ENCODE measurements at places on chromosomes 4 and X. TPM values are rescaled to one million over a fixed set of nuclear protein-coding genes. Genes with fewer than 3 reads are reported as not detected.

GRCh38 chr4:133186210-133186609, 37.1 kb downstream of the PCDH10 start:
- no peak for DNase-seq
- no peak overlapping the region for H3K4me3 ChIP-seq
- no peaks in the 10 kb centered on the region for H3K27me3 ChIP-seq
- H3K27ac ChIP-seq = peak overlapping the region; percentile 67

DNA sequence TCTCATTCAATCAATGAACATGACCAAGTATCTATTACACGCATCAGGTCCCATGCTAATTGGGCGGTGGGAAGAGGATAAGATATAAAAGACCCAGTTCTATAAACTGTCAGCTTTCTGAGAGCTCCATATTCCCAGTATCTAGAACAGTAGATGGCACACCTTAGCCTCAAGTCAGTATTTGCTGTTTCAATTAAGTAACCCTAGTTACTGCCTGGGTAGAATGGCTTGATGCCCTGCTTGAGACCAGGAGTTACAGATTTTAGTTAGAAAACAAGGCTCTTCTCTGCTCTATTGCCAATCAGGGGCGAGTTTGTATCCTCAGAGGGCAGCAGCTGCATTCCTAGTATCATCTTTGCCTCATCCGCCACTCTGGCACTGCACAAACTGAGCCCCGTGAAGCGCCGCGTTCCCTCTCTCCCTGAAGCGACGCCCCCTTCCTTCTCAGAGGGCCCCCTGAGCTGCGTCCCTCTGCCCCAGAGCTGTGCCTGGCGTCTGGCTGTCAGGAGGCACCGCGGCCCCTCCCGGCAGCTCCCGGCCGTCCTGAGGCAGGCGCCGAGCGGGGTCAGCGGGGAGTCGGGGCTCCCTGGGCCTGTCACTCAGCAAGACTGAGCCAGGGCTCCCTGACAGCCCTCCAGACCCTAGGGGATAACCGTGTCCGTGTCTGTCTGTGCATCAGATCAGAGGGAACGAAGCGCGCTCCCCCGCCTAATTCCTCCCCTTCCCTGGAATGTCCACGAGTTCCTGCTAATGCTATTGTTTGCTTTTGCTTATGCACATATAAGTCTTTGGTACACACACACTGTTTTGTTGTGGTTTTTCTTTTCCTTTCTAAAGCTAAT, 212.4 kb upstream of the TTC29 start:
- no peaks in the 10 kb centered on the region for H3K36me3 ChIP-seq
- H3K4me1 ChIP-seq = peaks cover 10% of the 10 kb centered on the region
- H3K27ac ChIP-seq = no peak overlapping the region
- H3K4me3 ChIP-seq = peak overlapping the region; percentile 73
- H3K27me3 ChIP-seq = no peaks in the 10 kb centered on the region
- no peak for DNase-seq

DNA sequence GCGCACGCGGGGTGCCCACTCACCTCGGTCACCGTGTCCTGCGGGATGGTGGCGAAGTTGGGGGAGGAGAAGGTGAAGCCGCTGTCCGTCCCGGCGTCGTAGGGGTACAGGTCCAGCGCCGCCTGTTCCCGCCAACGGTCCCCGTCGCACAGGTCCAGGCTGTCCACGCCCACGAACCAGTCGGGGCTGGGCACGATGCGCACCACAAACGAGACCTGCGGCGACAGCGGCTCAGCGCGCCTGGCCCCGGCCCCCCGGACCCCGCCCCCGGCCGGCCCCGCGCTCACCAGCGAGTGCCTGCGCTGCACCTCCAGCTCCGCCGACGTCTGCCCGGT, 1.4 kb downstream of the SPON2 start:
- no peaks in the 10 kb centered on the region for H3K36me3 ChIP-seq
- H3K4me1 ChIP-seq = peaks cover 7% of the 10 kb centered on the region
- H3K27me3 ChIP-seq = peaks cover 13% of the 10 kb centered on the region
- no peak for DNase-seq
- H3K27ac ChIP-seq = no peak overlapping the region

DNA sequence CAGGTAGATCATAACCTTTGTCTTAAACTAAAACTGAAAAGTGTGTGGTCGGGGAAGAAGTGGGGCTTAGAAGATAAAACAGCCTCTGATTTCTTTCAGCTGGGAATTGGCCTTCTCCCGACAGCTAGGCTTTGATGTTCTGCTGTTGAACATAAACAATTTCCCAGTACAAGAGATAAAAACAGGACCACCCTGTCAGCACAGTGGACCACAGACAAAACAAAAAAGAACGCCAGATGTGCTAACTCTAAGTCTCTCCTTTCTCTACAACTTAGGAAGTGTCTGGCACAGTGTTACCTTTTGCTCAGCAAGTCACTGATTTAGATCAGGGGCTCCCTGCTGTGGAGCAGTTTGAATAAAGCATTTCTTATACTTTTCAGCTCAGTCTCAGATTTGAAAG, 87.5 kb upstream of the UXT start:
- no peaks in the 10 kb centered on the region for H3K4me1 ChIP-seq
- no peak overlapping the region for H3K27ac ChIP-seq
- no peak for DNase-seq

- no peaks in the 10 kb centered on the region for H3K36me3 ChIP-seq
- H3K4me1 ChIP-seq = no peaks in the 10 kb centered on the region
These were observed 198.6 kb downstream of the ANAPC10 start for GRCh38 chr4:144899393-144899792.

DNA sequence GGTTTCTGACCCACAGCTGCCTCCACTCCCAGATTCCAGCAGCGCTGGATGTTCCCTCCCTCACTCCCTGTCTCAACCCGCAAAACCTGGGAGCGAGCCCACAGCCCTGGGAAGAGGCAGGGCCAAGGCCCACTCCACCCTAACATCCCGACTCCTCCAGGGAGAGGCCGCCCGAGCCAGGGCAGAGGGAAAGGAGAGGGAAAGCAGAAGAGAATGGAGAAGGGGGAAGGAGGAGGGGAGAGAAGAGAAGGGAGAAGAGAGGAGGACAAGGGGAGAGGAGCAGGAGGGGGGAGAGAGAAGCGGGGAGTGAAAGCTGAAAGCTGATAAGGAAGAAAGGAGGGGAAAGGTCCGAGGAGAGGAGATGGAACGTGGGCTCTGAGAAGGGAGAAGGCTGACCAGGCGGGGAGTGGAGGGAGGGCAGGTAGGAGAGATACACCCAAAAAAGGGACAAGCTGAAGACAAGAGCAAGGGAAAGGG, 120.2 kb upstream of the PJA1 start:
- DNase-seq = no peak
- no peaks in the 10 kb centered on the region for H3K36me3 ChIP-seq
- no peaks in the 10 kb centered on the region for H3K4me1 ChIP-seq
- H3K4me3 ChIP-seq = peak overlapping the region; percentile 72
- H3K27ac ChIP-seq = no peak overlapping the region

- no peaks in the 10 kb centered on the region for H3K36me3 ChIP-seq
- no peak overlapping the region for H3K27ac ChIP-seq
- H3K4me3 ChIP-seq = no peak overlapping the region
- H3K27me3 ChIP-seq = no peaks in the 10 kb centered on the region
- H3K4me1 ChIP-seq = no peaks in the 10 kb centered on the region
- DNase-seq = no peak
These were observed 100.9 kb upstream of the RADX start for GRCh38 chrX:106510713-106511403.

DNA sequence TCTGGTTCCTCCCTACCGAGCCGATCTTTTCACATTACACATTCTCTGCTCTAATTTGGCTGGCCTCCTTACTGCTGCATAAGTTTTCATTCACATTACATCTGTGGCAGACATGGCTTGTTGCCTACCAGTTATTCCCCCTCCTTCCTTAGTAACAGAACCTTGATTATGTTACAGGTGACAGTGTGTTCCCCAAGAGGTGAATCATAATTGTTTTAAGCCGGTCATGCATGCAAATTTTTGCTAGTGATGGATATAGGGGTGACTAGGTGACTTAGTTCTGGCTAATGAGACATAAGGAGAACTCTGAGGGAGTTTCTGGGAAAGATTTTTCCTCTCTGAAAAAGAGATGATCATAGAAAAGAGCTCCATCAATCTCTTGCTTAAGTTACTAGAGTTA, 8.4 kb upstream of the LAMP2 start:
- H3K4me3 ChIP-seq = no peak overlapping the region
- no peaks in the 10 kb centered on the region for H3K4me1 ChIP-seq
- no peaks in the 10 kb centered on the region for H3K27me3 ChIP-seq
- no peak overlapping the region for H3K27ac ChIP-seq
- H3K36me3 ChIP-seq = no peaks in the 10 kb centered on the region
- DNase-seq = no peak

GRCh38 chrX:103464072-103464773, 55.1 kb downstream of the RAB40A start:
- no peaks in the 10 kb centered on the region for H3K36me3 ChIP-seq
- no peak for DNase-seq
- H3K4me1 ChIP-seq = no peaks in the 10 kb centered on the region
- H3K27ac ChIP-seq = no peak overlapping the region

DNA sequence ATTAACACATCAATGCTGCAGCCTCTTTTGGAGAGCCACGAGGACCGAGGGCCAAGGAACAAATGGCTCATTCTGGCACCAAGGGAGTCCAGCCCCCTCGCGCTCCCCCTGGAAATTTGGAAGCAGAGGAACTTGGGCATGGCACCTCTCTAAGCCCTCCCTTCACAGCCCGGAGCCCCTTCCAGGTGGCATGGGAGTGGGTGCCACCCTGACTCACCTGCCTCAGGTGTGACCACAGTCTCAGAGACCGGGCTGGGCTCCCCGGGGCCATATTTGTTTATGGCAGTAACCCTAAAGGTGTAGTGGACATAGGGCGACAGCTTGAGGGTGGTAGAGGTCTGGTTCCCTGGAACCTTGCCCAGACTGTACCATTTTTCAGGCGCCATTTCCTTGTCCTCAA, 18.8 kb downstream of the L1CAM start:
- H3K4me1 ChIP-seq = no peaks in the 10 kb centered on the region
- no peak for DNase-seq
- no peak overlapping the region for H3K27ac ChIP-seq
- H3K36me3 ChIP-seq = no peaks in the 10 kb centered on the region

DNA sequence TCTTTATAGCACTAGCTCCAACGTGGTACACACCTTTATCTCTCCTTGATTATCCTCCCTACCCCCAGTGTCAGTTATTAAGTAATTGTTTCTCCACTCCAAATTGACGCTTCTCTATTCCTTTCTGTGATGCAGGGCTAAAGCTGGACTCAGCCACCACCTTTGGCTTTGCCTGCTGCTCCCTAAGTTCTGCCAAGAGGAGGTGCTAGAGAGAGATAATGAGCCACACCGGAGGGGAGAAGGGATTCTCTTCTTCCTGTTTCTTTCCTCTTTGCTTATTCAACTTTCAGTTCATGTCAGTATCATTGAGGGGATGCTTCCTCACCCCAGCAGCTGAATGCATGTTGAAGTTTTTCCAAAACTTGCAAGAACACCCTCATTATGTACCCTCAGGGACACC, 176.5 kb downstream of the GBA3 start:
- no peak overlapping the region for H3K27ac ChIP-seq
- no peaks in the 10 kb centered on the region for H3K4me1 ChIP-seq
- no peak overlapping the region for H3K4me3 ChIP-seq
- no peak for DNase-seq
- H3K27me3 ChIP-seq = no peaks in the 10 kb centered on the region

GRCh38 chr4:101211146-101211553, 136.2 kb downstream of the PPP3CA start:
- H3K4me1 ChIP-seq = no peaks in the 10 kb centered on the region
- H3K36me3 ChIP-seq = no peaks in the 10 kb centered on the region
- H3K27ac ChIP-seq = no peak overlapping the region
- no peak overlapping the region for H3K4me3 ChIP-seq

DNA sequence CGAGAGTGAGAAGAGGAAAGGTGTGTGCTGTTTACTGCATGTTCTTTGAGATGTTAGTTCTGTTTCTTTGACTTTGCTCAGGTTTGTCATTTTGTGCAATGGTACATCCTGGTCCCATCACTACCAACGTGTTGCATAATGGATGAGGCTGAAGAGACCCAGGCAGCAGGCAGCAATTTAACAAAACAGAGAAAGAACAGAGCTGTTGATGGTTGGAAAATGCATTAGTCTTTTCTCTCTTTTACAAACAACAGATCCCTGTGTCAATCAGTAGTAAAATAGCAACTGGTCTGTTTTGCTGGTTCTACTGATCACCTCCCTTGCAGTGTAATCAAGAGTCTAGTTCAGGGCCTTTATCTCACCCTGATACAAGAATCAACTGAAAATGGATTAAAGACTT, 64.8 kb upstream of the LIMCH1 start:
- no peaks in the 10 kb centered on the region for H3K36me3 ChIP-seq
- H3K4me1 ChIP-seq = peaks cover 67% of the 10 kb centered on the region
- no peak overlapping the region for H3K27ac ChIP-seq

GRCh38 chr4:61648264-61648663, 448.1 kb downstream of the ADGRL3 start:
- H3K4me3 ChIP-seq = no peak overlapping the region
- no peaks in the 10 kb centered on the region for H3K36me3 ChIP-seq
- H3K4me1 ChIP-seq = no peaks in the 10 kb centered on the region
- H3K27me3 ChIP-seq = no peaks in the 10 kb centered on the region

DNA sequence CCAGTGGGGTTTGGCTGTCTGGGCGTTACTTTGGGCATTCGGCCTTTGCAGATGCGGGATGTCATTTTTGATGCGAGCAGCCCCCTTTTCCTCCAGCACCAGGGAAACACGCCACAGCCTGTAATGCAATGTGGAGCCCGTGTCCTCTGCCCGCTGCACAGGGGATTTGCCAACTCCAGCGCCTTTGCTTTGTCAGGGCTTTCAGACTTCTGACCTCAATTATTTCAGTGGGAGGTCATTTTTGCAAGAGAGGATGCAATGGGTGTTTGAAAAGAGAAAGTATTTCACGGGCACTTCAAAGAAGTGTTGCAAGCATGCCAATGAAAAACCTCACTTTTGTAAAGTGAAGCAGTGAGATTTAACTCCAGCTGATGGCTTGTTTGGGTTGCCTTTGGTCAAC, 11.5 kb downstream of the CLCN4 start:
- DNase-seq = no peak
- no peaks in the 10 kb centered on the region for H3K36me3 ChIP-seq
- no peak overlapping the region for H3K27ac ChIP-seq
- no peaks in the 10 kb centered on the region for H3K4me1 ChIP-seq
- no peaks in the 10 kb centered on the region for H3K27me3 ChIP-seq

DNA sequence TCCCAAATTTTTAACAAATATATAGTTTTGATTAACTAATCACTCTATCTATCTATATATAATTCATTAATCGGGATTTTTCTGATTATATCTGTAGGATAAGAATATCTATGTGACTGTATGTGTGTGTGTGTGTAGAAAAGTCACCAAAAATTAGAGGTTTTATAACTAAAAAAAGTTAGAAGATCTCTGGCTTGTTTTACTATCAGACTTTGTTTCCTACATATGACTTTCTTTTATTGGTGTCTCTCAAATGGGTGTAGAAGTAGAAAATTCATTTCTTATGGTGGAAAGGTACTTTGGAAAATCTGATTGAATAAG, 26.7 kb upstream of the TMPRSS11D start:
- no peaks in the 10 kb centered on the region for H3K27me3 ChIP-seq
- no peaks in the 10 kb centered on the region for H3K36me3 ChIP-seq
- no peak overlapping the region for H3K27ac ChIP-seq
- H3K4me1 ChIP-seq = no peaks in the 10 kb centered on the region
- no peak overlapping the region for H3K4me3 ChIP-seq

- no peaks in the 10 kb centered on the region for H3K36me3 ChIP-seq
These were observed 72.6 kb downstream of the TMEM131L start for GRCh38 chr4:153538487-153539357.

The HS6ST2 gene
- not detected for total RNA-seq

The FAM47A gene
- not detected for total RNA-seq

The HELT gene
- not detected for total RNA-seq

The GRIPAP1 gene
- 36.6 TPM for total RNA-seq

The USP51 gene
- 7.0 TPM for total RNA-seq

The GPC4 gene
- total RNA-seq = 28.4 TPM

The HERC3 gene
- total RNA-seq = 51.4 TPM

The SSX4B gene
- total RNA-seq = not detected
